NCI-H2227 treated with DMSO at 0.1 percent for 48 hours (cell line): ENCODE measurements at places on chromosomes 12 and 14.

GRCh38 chr12:57611827-57612710 lies 834 bp downstream of the ARHGEF25 start:
- DNase-seq: no peak

GRCh38 chr12:68532204-68532886 lies 78.4 kb upstream of the RAP1B start:
- no peak for DNase-seq

DNA sequence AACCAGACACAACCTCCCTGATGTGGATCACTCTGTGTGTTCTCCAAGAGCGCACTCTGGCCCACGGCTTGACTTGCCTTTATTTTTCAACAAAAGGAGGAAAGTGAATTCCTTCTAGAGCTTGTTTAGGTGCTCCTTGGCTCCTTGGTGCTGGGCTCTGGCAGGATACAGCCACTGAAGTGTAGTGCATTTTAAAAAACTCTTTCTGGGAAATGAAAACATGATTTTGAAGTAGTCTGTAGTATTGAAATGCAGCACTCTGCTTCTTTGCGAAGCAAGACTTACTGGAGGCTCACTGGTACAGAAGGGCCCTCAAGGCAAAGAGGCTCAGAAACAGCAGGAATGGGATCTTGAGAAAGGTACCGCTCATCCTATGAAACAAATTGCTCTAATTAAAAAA lies 81.6 kb downstream of the PTCSC3 start:
- no peak for DNase-seq

- DNase-seq: no peak
Observed at GRCh38 chr12:92619730-92620684, 82.8 kb upstream of the PLEKHG7 start.

GRCh38 chr12:59080101-59080500 lies 159.8 kb upstream of the LRIG3 start:
- no peak for DNase-seq

DNA sequence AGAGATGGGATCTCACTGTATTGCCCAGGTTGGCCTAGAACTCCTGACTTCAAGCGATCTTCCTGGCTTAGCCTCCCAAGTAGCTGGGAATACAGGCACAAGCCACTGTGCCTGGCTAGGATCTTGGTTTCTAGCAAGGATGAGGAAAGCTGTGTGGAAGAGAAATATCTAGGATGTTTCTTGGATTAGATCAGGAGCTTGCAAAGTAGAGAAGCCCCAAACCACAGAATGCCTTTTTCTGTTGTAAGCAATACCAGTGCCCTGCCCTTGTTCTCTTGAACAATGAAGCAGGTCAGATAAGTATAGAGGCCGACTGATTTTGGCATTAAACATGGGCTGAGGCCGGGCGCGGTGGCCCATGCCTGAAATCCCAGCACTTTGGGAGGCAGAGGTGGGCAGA lies 44.3 kb upstream of the STRN3 start:
- no peak for DNase-seq

DNA sequence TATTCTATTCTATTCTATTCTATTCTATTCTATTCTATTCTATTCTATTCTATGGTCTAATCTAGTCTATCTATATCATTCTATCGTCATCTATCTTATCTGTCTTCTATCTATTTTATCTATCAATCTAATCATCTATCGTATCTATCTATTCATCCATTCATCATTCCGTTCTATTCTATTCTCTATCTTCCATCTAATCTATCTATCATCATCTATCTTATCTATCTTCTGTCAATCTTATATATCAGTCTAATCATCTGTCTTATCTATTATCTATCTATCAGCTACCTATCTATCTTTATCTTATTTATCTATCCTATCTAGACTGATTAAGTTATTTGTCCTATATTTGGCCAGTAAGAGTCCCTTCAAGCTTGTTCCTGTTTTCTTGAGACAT lies 831.5 kb upstream of the TMEM132C start:
- no peak for DNase-seq

DNA sequence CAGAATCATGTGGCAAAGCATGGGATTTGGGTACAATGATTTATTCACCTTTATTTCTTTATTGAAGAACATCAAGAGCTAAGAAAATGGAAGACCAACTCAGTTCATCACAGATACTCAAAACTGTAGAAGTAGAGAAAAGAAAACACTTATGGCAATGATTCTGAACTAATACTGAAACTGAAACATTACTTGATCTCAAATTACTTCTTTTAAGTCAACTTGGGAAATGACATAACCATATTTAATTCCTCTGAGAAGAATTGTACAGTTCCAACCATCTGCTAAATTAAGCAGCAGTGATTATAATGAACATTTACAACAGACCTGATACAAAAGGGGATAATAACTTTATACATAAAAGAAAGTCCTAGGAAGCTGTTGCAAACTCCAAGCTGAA lies 466.5 kb downstream of the TMTC2 start:
- DNase-seq: no peak

DNA sequence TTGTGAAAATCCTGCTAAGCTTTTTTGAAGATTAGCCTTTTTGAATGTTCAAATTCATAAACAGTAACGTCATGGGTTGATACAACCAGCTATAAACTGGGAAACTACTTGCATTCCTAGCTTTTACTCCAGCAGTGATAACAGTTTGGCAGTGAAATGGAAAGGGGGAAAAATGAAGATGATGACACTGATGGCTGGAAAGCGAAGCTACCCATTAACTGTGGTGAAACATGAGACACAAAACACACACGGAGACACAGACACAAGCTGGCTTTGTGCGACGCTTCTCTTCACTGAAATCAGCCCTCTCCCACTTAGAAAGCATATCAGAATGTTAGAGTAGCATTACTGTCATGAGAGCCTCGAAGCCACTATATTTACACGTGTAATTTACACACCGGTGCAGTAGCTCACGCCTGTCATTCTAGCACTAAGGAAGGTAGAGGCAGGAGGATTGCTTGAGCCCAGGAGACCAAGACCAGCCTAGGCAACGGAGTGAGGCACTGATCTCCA lies 15.7 kb downstream of the VPS37B start:
- no peak for DNase-seq

GRCh38 chr12:47156167-47156736 lies 76.5 kb upstream of the AMIGO2 start:
- no peak for DNase-seq

DNA sequence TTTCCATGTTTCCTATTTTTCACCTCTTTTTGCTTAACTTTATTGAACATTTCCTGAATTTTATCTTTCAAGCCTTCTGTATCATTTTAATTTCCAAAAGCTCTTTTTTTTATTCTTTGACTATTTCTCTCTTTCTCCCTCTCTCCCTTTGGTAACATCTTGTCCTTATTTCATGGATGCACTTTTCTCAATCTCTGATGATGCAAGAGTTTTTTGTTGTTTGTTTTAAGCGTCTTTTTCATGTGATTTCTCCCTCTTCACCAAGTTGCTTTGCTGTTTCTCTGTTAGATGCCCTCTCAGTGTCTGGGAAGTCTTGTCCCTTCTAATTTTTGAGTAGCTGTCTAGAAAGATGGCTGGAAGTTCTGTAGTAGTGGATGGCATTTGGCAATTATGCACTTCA lies 62.6 kb downstream of the ANO6 start:
- DNase-seq: no peak

DNA sequence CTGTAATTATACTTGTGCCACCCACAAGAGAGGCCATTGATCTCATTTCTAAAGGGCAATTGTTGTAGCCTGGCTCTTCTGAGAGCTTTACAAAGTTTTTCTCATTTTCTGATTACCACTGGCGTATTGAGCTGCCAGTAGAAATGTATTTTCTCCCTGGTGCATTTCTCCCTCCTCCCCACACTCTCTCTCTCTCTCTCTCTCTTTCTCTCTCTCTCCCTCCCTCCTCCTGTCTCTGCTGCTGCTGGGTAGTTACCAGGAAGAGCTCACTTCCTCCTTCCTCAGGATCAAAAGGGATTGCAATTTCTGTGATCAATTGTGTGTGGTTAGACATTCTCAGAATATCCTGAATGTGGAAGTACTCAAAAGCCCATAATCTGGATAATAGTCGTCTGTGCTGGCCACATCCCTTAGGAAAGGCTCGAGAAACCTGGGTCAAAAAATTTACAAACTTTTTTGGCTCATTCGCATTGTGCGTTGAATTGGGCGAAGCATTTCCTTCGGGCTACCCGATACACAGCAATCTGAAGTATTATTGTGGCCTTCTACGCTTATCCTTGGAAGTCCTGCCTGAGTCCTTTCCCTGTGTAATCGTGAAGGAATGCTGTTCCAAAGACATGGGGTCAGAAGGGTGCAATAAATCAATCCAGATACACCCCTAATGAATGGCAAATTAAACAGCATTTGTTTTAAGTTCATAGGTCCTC lies 254.8 kb downstream of the MSRB3 start:
- DNase-seq: no peak

DNA sequence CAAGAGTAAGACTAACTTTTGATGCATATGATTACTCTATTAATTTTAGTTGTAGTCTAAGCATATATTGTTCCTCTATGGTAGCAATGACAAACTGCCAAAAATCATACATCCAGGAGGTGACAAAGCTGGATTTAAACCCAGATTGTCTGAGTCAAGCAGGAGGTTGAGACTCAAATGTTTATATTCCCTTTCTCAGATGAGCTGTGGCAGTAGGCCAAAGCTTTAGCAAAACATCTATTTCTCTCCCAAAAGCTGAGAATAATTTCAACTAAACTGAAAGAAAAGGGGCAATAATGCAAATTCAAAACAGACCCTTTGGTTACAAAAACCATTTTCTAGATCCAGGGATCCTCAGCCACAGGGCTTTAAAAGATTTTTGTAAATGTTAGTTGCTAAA lies 173.6 kb downstream of the SEC23A start:
- DNase-seq: no peak

DNA sequence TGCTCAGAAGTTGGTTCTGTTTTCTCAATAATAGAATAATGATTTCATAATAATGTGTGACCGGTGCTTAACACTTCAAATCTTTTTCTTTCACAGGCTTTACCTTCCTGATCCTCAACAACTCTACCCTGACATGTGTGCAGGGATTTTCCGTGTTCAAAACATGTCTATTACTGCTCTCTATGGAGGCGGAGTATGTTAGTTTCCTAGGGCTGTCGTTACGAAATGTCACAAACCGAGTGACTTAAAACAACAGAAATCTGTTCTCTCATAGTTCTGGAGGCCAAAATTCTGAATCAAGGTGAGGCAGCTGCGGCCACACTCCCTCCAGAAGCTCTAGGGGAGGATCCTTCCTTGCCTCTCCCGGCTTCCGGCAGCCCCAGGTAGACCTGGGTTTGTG lies 186.2 kb upstream of the VASH1 start:
- no peak for DNase-seq

DNA sequence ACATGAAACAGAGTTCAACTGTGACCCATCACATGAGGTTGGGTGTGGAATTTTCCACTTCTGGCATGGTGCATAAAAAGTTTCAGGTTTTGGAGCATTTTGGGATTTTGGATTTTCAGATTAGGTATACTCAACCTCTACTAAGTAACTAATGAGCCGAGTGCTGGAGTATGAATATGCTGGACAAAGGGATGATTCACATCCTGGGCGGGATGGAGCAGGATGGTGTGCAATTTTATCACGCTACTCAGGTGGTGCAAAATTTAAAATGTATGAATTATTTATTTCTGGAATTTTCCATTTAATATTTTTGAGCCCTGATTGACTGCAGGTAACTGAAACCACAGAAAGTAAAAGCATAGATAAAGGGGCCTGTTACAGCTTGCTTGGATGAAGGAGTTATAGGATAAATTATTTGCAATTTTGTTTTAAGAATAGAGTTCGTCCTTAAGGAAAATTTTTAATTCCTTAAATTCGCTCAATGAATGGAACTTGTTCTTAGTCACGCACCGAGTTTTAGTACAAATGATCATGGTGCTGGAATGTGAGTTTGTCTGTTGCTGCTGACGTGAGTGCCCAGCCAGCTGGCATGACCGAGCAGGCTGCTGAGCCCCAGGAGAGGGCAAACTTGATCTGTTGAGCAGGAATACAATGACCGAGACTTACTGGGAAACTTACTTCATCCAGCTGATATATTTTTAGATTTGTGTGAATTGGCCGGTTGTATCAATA lies 176.3 kb downstream of the ESR2 start:
- no peak for DNase-seq

DNA sequence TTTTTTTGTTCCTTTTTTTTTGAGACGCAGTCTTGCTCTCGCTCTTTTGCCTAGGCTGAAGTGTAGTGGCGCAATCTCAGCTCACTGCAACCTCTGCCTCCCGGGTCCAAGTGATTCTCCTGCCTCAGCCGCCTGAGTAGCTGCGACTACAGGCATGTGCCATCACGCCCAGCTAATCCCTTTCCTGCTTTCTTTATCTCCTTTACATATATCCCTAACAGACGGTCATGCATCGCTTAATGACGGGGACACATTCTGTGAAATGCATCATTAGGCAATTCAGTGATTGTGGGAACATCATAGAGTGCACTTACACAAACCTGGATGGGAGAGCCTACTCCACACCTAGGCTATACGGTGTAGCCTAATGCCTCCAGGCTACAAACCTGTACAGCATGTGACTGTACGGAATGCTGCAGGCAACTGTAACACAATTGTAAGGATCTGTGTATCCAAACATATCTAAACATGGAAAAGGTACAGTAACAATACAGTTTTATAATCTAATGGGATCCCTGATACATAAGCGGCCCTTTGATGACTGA lies 32.8 kb downstream of the NOS1 start:
- DNase-seq: no peak

- peak; percentile 87 for DNase-seq
Observed at GRCh38 chr14:96090441-96091148, 51.4 kb downstream of the C14orf132 start.

GRCh38 chr14:68703093-68703492 lies 89.8 kb downstream of the ZFP36L1 start:
- no peak for DNase-seq

DNA sequence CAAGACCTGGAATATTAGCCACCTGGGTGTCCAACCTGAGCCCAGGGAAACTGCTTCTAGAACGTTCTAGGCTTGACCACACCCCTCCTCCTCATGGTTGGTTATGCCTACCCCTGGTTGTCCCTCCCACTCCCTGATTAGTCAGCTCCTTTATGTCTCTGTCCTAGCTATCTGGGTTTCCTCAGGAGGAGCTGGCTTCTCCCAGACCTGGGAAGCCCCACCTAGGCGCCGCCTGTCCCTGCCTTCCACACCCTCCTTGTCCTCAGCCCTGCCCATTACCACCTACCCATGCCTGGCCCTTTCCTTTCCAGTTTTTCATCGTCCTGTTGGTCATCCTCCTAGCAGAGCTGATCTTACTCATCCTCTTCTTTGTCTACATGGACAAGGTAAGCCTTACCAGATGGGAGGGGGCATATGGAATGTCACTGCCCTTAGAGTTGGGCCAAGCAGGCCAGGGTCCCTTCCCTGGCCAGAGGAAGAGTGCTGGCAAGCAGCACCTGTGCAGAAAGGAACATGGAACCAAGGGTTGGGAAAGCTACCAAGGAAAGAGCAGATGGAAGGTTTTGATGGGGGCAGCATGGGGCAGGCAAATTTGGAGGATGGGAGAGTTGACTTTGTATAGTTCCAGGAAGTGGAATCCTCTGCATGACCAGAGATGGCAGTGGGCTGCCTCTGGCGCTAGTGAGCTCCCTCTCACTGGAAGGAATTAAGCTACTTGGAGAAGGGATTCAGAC lies 201.7 kb downstream of the TSPAN9 start:
- DNase-seq: no peak
